Large intestine (tissue), 12 donors: ENCODE measurements at places on chromosomes 5 and 9. TPM values are rescaled to one million over a fixed set of nuclear protein-coding genes. Genes with fewer than 3 reads are reported as not detected.

The FER gene
- polyA plus RNA-seq, result 7.2 TPM

The IL7R gene
- polyA plus RNA-seq, result 9.9 TPM

The SHISAL2B gene
- 0.06 TPM for polyA plus RNA-seq

- no peak for DNase-seq
Measured at GRCh38 chr9:85064811-85065371, 395.4 kb downstream of the NTRK2 start.

DNA sequence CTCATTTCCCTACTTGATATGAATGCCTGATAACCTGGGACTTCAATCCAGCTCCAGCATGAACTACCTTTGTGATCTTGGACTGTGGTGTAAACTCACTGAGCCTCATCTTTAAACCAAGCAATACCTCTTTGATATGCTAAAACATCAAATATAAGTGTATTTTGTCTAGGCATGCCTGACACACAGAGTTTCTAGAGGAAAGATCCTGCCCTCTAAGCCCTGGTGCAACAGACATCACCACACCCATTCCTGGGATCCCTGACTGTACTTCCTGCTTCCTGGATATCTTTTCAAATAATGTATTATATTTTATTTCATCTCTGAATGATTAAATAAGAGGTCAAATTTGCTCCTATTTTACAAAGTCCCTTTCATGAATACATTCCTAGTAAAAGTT lies 55.8 kb downstream of the ANXA2R start:
- no peak for DNase-seq

DNA sequence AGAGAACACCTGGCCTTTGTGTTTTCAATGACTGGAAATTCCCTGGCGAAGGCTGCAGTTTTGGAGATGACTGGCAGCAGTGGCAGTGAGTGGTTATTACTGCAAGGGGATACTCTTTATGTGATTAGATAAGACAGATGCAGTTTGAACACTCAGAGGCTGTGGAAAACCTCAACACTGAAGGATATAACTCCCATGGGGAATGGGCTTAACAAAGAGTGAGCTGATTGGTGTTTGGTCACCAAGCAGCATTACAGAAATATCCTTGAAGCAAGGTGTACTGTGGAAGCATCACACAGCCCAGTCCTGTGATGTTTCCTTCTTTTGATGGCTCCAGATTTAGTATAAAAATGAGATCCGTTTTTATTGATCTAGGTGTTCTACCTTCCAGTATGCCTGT lies 490.7 kb upstream of the PTPRD start:
- no peak for DNase-seq

GRCh38 chr9:2018162-2018643 lies 3.1 kb downstream of the SMARCA2 start:
- DNase-seq, result no peak

- no peak for DNase-seq
Measured at GRCh38 chr5:176818391-176819098, 8.2 kb downstream of the UNC5A start.

DNA sequence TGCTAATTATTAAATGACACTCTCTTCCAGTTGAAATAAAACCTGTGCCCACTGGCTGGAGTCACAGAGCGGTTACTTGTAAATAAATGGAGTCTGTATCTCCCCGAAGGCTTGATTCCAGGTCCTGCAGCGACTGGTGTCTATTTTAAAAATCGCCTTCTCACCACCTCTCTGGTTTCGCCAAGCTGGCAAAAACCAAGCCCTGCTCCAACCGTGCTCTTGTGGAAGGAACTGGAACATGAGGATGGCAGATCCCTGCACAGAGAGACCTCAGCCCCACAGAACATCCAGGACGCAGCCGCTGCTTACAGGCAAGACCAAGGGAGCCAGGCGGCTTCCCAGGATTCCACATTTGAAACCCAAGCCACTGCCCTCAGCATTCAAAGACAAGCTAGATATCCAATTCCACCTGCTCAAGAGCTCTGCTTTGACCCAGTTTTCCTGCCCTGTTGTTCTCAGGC lies 15.0 kb downstream of the SEMA4D start:
- DNase-seq, result no peak

DNA sequence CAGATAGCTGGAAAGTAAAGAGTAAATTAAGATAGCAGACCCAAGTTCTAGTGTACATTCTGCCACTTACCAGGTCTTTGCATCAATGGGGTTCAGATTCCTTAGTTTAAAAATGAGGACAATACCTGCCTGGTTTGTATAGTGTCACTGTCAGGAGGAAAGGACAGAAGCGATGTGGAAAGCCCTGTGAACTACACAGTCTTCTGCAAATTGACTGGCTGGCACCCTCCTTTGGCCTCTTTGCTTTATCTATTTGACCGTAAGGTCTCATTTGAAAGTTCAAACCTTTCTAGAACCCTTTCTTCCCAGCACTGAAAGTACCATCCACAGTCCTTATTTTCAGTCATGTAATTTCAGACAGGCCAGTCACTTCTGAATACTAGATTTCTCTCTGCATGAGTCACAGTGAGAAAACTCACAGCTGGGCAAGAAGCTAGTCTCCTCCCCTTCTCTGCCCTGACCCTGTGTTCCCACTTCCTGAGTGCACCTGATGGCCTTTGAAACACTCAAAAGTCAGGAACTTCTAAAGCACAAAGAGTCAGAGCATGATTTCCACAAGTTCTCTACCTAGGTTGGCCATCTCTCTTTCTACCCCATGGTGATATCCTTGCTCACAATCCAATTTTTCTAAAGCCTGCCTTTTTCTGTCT lies 91.3 kb upstream of the RASEF start:
- DNase-seq, result peak; percentile 52

DNA sequence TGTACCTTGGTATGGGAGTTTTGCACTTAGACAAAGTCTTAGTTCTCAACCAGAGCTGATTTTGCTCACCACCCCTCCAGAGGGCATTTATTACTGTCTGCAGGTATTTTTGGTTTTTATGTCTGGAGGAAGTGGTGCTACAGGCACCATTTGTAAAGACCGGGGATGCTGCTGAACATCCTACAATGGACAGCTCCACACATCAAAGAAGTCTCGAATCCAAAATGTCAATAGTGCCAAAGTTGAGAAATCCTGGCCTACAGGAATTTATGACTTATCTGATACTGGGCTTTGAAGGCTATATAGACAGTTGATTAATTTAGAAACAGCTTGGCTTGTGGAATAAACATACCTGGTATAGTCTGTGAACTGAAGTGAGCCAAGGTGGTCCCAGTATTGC lies 137.5 kb downstream of the PIP5K1B start:
- DNase-seq, result no peak

DNA sequence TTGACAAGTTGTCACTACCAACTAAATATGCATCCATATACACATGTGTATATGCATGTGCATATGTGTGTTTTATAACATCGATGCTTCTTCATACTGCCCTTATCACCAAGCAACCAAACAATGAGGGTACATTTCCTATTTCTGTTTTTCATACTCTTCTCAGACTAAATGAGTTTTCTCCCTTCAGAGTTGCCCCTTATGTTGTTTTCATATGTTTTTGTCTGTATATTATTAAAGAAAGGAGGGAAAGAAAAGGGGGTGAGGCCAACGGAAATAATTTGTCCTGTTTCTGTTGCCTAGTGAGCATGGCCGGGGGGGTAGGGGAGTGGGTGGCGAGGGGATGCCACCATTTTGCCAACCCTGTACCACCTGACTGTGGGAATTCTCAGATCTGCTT lies 28.8 kb upstream of the NFIB start:
- no peak for DNase-seq

DNA sequence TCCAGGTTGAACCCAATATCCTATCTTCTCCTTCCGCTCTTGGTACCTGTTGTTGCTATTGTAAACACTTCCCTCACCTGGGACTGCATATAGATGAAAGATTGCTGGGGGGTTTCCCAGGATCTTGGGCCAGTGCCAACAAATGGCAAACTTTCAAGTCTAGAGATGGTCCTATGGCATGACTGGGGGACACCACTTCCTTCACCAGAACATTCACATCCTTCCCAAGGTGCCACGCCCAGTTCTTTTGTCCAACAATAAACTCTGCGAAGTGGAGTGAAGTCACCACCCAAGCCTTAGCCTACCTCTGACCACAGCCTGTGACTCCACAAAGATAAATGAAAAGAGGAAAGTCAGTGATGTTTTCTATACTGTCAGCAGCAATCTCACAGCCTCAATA lies 34.4 kb downstream of the DOCK8 start:
- DNase-seq, result no peak

DNA sequence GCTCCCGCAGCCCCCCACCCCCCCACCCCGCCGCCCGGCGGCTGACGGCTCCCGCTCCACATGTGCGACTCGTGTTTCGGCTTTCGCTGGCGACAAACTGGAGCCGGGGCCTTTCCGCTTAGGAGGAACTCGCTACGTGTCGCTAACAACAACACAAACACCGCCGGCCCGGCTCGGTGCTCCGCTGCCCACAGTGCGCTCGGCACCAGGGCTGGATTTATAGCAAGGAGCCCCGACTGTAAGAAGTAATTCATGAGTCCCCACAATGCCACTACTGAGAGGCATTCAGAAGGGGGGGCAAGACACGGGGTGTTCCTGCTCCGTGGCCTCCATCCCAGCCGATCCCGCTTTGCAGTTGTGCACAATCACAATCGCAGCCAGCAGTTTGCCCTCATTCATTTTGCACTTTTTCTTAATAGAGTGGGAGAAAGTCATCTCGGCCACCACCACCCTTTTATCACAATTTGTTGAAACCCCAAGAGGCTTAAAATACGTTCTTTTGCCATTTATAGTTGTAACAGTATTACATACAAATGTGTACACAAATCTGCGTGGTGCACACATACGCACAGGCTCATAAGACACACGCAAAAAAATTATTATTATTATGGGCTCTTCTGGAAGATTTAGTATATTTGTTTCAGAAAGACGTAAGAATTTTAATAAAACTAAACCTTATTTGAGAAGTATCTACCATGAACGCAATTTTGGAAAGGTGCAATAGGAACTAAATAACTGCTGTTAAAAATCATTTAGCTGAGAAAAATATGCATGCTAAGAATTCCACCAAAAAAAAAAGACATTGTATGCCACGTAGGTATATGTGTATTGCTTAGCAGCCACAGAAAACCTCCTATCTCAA lies 48.1 kb downstream of the EBF1 start:
- no peak for DNase-seq

DNA sequence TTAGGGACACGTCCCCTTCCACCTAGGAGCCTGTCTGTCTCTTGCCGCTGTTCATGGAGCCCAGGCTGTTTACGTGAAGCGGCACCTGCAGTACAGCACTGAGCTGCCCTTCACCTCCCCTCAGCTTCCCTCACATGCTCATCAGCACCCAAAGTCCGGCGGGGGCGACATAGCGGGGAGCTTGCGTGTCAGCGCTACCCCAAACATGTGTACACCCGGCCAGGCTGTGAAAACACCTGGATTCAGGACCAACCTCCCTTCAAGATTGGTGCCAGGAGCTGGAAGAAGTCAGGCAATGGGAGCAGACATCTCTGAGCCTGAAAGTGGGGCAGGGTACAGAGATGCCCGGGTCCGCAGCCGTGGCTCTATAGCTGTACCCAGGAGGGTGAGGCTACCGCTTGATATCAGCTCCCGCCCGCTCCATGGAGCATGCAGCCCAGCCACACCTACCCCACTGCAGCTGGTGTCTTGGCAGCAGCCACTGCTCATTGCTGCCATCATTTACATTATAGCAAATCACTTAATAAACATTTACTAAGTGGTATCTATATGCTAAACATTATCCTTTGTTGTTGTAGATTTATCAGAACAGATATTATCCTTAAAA lies 712.1 kb downstream of the CDH9 start:
- DNase-seq, result no peak

DNA sequence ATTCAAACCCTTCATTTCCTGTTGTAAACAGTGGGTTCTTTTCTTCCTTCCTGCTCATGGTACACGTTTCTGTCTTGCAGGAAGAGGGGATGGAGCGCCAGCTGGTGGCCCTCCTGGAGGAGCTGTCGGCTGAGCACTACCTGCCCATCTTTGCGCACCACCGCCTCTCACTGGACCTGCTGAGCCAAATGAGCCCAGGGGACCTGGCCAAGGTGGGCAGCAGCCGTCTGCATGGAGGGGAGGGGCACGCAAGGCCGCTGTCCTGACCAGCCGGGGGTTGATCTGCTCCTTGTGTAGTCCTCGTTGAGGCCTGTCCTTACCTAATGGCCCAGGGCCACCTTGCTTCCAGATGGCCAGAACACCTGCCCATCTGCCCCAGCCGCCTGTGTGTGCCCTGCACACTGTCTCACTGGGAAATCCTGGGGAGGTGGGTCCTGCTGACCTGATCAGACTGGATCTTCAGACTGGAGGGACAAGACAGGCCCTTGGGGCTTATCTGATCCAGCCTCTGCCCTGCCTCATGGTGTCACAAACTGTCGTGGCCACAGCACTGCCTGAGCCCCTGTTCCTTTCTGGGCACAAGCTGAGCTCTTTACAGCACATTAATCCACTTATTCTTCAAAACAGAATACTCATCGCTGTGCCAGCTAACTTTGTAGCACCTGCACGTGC lies 44.7 kb downstream of the LRSAM1 start:
- DNase-seq, result no peak

GRCh38 chr9:91751922-91752321 lies 198.1 kb downstream of the ROR2 start:
- no peak for DNase-seq

DNA sequence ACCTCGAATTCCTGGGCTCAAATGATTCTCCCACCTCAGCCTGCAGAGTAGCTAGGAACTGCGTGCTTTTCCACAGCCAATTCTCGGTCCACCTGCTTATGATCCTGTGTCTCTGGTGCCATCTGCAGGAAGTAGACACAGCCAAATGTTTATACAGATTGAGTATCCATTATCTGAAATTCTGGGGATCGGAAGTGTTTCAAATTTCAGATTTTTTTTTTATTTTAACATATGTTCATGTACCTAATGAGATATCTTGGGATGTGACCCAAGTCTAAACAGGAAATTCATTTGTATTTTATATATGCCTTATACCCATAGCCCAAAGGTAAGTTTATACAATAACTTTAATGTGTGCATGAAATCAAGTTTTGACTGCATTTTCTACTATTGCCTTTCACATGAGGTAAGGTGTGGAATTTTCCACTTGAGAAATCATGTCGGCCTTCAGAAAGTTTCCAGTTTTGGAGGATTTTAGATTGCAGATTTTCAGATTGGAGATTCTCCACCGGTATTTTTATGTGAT lies 89.5 kb downstream of the ESM1 start:
- peak; percentile 22 for DNase-seq

DNA sequence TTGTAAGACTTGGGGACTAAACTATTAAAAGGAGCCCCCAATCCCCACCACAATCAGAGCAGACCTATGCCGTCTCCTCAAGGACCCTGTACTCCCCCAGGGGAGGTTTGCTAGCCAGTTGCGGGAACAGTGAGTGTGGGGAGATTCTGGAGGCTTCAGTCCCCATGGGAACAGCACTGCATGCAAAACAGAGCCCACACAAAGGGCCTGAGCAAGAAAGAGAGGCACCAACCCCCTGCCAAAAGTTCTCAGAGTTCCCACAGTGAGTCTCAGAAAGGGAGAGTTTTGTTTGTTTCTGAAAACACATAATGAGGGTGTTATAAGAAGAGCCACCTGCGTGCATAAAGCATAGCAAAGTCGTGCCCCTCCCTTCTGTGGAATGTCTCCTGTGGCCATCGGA lies 56.6 kb downstream of the CFAP90 start:
- DNase-seq, result no peak

DNA sequence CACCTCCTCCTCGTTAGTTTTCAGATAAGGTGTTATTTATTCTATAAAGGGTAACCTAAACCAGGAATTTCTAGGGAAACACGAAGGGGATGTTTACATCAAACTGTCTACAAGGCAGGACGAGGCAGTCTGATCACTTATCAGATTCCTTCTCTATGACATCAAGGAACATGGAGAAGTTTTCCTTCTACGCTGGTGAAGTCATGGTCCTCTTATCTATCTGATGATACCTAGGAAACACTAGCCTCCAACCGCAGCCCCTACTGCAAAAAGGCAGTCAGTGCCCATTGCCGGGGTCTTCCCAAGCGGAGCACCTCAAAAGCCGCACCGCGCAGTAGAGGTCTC lies 1.5 kb downstream of the MPDZ start:
- DNase-seq, result no peak
